ENCODE measurements at places on chromosomes 13 and 19.

DNA sequence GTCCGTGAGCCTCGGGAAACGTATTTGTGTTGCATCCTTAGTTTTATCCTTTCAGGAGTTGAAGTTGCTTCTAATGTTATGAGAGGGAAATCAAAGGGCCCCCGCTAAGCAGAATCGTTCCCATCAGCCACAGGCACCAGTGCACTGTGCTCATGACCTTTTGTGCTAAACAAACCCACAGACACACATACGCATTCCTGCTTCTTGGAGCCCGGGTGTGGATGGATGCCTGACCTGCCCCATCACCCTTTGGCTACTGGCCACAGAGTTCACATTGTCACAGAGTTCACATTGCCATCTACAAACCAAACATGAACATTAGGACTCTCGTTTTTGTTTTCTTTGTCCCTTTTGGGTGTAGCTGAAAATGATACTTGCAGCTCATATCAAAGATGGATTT, 47.2 kb downstream of the CHST8 start:
- DNase-seq: no peak

- no peak for DNase-seq
Observed at GRCh38 chr13:99380921-99381645, 73.9 kb upstream of the GPR183 start.

GRCh38 chr13:43153436-43154090, 130.2 kb downstream of the DNAJC15 start:
- no peak for DNase-seq

DNA sequence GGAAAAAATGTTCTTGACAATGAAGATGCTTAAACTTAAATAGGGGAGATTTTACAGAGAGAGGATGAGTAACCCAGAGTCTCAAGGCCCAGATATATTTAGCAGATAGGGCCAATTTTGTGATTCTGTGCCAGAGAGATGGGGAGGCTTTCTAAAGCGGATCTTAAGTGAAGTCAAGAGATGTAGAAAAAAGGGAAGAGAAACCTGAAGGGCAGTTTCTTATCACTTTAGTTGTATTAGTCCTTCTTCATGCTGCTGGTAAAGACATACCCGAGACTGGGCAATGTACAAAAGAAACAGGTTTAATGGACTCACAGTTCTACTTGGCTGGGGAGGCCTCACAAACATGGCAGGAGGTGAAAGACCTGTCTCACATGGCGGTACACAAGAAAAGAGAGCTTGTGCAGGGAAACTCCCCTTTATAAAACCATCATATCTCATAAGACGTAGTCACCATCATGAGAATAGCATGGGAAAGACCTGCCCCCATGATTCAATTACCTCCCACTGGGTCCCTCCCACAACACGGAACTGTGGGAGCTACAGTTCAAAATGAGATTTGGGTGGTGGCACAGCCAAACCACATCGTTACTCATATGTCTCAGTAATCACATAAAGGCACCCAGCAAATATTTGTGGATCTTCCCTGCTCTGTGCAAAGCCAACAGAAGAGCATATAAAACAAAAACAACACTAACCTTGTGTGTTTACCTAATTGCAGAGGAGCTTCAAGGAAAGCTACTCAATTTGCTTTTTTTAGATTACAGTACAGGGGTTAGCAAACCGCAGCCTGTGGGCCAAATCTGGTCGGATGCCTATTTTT, 102.6 kb upstream of the MYCBP2 start:
- DNase-seq: no peak

DNA sequence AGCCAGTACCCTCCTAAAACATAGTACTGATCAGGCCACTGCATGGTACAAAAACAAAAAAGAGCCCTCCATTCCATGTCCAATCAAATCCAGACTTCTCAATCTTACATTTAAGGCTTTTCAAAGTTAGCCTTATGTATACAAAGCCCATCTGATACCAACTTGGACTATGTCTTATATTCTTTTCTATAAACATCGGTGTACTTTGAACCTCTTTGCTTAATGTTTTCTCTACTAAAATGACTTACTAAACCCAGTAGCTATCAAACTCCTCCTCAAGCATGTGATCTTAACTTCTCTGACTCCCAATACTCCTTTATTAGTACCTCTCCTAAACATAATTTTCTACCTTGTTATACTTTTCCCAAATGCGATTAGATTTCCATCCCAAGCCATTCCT, 14.8 kb downstream of the TSC22D1 start:
- DNase-seq: no peak

- DNase-seq: no peak
Observed at GRCh38 chr19:19626516-19627472, 1.2 kb downstream of the LPAR2 start.

DNA sequence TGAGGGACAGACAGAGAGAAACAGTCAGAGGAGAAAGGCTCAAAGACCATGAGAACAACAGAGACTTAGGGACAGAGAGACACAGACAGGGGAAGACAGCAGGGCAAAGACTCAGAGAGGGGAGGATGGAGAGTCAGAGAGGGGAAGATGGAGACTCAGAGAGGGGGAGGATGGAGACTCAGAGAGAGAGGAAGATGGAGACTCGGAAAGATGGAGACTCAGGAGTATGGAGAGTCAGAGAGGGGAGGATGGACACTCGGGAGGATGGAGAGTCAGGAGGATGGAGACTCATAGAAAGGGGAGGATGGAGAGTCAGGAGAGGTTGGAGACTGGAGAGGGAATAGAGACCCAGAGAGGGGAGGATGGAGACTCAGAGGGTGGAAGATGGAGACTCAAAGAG, 689 bp downstream of the SPACA6 start:
- no peak for DNase-seq

GRCh38 chr13:42101821-42102585, 53.6 kb downstream of the DGKH start:
- no peak for DNase-seq

GRCh38 chr19:1449467-1450442, at the start of gene APC2:
TSS of gene APC2 (plus strand) at chr19:1450121. CDS start at chr19:1453002, 2,881 bp downstream.
- DNase-seq: peak; percentile 94

GRCh38 chr13:45353895-45354294, 12.9 kb upstream of the TPT1 start:
- no peak for DNase-seq

GRCh38 chr19:3897936-3898335, 17.5 kb downstream of the ATCAY start:
- no peak for DNase-seq

GRCh38 chr13:90793261-90793820, 554.1 kb upstream of the MIR17HG start:
- DNase-seq: no peak

DNA sequence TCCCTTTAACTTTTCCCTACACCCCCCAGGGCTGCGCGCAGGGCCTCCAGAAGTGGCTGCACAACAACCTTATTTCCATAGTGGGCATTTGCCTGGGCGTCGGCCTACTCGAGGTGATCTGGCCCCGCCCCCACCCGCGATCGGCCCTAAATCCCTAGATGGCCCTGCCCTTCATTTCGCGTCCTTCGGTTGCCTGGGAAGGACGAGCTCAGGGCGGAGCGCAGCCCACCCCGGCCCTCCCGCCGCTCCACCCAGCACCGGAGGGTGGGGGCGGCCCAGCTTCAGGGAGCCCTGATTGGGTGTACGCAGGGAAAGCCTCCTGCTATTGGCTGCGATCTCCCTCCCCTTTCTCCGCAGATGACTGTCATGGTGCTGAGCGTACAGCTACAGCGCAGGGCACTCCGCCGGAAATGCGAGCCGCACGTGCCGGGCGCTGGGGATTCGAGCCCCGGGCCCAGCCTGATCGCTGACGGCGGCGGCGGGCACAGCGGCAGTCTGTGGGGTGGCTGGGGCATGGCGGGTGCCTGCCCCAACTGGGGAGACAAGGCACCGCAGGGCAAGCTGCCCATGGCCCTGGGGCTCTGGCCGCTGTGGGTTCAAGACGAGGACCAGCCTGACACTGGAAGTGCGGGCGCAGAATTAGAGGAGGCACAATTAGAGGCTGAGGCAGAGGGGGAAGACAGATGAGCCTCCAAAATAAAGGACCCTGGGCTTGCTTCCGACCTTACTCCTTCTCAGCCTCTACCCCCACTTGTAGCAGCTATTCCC, 4.3 kb downstream of the CD37 start:
- DNase-seq: peak; percentile 94

DNA sequence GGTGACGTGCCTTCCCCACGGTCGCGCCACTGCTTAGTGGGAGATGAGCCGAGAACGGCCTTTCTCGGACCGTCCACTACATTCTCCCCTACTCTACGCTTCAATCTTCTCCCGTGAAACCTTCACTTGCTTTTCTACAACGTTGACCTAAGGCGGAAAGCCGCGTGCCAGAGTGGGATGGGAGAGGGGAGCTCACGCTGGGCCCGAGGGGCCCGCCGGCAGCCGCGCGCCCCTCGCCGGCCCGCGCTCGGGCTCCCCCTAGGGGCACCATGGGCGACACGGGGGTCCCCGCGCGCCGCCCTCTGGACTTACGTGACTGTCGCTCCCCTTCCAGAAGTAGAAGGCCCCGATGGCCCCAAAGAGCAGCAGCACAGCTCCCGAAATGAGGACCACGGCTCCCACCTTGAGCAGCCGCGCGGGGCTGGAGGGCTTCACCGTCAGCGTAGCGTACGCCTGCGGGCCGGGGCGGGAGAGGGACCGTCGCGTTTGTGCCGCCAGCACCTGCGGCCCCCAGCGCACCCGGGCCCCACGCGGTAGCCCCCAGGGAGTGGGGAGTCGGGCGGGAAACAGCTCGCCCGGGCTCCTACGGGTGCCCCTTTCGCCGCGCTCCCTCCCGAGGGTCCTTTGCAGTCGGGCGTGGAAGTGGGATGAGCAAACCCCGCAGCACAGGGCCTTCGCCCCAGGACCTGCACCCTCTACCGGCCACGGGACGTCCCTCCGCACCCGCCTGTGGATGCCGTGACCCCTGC, 727 bp downstream of the CNMD start:
- DNase-seq: no peak

- DNase-seq: no peak
Observed at GRCh38 chr19:18507021-18507726, 14.7 kb downstream of the ELL start.

DNA sequence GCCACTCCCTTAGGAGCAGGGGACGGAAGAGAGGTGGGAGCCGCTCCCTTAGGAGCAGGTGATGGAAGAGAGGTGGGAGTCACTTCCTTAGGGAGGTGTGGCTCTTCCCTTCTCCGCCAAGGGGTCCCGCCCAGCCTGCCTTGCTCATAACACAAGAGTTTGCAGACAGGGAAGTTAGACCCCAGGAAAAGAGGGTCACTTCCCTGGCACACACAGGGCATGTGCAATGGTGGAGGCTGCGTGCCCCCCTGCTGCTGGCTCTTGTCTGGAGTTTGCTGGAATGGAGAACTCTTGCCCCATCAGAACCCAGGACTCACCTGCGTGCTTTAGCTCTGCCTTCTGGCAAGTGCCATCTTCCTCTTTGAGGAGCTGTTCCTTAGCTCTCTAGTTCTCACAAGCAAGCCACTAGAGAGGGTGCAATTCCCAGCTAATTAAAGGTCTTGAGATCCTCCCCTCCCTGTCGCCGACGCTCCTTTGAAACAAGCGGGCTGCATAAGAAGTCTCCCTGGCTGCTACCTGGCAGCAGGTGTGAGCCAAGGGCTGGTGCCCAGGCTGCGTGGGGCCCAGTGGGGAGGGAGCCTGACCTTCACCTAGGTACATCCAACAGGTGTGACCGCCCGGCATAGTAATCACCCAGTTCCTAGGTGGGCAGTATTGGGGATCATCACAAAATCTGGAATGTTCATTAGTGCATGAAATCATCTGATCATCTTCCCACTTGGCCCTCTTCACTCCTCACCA, 281.6 kb downstream of the ZNF536 start:
- DNase-seq: no peak

DNA sequence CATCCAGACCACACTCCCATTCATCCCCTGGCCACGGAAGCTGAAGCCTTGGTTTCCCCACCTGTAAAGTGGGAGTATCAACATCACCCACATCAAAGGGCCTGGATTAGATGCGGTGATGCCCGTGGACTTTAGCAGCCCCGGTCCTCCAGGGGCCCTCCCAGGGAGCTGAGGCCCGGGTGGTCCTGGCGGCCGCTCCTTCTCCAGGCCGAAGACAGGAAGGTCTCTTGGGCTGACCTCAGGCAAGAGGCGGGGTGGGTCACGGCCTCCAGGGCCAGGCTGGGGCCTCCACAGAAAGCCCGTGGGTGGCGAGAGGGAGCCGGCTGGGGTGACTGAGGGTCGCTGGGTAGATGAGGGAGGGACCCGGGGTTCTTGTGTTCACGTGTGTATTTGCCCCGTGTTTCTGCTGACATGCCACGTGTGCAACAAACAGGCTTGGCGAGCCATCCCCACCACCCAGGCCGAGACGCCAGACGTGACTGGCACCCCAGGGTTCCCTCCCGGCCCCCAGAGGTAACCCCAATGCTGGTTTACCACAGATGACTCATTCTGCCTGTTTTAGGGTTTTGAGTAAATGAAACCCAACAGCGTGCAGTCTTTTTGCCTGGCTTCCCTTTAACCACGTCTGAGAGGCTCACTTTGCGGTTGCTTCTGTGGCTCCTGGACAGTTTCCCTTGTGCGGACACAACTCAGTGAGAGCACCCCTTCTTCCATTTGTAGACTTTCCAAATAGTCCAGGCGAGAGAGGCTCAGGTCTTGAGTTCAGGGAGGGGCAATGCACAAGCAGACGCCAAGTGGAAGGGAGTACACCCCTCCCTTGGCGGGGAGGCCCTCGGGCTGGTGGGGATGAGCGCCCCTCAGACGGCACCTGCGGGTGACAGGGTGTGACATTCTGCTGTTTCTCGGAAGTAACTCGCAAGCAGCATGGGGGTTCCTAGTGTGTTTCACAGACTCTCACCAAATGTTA, 42.9 kb downstream of the C13orf46 start:
- no peak for DNase-seq

DNA sequence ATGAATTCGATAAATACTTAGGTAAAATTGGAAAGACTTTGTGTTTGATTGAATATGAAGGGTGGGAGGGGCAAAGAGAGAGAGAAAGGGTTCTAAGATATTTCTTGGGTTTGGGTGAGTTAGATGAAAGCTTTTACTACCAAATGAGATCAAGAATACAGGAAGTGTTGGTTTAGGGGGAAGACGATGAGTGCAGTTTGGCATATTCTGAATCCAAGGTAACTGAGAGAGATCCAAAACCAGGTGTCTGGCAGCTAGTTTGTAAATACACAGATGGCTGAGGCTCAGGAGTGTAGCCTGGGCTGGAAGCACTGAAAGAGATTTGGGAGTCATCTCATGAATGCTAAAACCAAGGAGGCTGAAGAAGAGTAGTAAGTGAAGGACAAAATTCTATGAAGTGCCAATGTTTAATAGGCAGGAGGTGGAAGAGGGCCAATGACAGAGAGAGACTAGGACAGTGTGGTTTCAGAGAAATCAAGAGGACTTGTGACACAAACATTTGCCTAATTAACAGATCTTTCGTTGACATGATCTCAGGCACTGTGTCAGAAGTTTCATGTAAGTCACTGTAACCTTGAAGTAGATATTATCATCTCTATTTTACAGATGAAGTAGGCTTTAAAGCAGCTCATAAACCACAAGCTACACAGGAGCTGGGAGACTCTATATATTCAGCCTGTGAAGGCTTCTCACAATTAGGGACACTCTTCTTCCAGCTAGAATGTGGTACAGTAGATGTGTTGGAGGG, 70.2 kb upstream of the ZDHHC20 start:
- DNase-seq: no peak
